T-cell (primary cell): ENCODE measurements at places on chromosomes 5 and 9.

GRCh38 chr9:90724880-90725279 lies 76.7 kb upstream of the SYK start:
- no peak for DNase-seq

DNA sequence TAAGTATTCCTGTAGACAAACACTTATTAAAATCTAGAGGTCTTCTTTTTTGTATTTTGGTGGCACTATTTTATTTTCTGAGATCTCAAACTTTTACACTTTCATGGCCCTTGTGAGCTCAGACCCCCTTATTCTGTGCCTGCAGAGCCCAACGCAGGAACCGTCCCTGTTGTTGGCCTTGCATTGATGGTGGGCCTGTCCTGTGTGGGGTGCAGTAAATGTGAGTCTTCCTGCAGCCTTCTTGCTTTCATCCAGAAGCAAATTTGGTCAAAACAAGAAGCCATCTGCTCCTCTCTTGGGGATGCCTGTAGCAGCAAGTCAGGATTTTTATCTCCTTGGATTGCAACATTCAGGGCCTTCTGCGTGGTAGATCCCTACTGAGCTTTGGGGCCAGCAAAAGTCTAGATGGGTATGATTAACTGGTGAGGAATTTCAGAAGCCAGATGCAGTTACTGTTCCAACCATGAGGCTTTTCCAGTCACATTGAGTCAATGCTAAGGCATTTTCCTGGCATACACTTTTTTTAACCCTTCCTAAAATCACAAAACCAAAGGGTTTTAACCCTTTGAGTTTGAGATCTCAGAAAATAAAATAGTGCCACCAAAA lies 31.7 kb downstream of the BASP1 start:
- no peak for DNase-seq

GRCh38 chr5:28780083-28780692 lies 1741.8 kb upstream of the CDH9 start:
- DNase-seq: no peak

DNA sequence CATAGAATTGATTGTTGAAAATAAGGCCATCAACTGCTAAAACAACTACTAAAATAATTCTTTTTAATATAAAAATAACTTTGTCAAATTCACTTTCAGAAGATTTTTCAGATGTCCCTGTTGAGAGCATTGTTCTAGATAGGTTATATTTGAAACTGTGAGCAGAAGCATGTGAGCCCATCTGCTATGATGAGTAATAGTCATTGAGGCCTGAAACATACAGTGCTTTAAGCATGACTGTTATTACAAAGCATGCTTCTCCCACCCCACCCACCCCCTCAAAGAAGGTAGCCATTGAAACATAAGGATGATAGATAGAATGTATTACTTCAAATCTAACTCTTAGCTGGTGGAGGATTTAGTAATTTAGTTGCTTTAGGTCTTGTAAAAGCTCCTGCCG lies 86.0 kb downstream of the UHRF2 start:
- no peak for DNase-seq

GRCh38 chr5:175479125-175479881 lies 943 bp downstream of the SFXN1 start:
- DNase-seq: no peak

DNA sequence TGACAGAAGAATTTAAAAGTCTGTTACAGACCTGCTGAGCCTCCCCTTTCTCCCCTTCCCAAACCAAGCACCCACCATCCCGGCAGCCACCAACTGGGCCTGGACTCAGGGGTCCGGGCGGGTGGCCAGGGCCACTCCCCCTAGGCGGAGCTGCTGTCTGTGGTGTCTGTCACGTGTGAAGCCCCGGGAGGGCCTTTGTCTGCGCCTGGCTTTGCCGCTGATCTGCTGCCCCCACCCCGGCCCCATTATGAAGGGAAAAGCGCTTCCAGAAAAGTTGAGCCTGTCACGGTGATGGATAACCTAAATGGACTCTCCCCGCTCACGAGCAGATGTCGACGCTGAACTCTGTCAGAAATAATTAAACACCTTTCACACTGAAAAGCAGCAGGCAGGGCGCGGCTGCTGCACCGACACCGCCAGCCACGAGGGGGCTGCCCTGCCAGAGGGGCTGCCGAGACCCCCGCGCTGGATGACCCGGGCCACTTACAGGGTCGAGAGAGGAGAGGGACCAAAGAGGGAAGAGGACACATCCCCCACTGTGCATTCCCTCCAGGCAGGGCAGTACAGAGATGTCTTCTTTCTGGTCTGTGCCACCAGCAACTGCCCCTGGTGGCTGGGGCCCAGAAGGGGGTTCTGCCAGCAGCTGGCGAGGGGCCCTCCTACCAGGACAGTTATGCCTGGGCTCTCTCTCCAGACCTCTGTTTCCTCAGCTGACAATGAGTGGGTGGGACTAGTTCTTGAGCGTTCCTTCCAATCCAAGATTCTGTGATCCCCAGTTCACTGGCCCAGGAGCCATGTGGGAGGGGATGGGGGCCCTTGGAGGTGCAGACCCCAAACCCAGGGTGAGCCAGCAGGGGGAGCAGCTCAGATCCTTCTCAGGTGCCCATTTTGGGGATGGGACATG lies 36.0 kb upstream of the BARHL1 start:
- no peak for DNase-seq

DNA sequence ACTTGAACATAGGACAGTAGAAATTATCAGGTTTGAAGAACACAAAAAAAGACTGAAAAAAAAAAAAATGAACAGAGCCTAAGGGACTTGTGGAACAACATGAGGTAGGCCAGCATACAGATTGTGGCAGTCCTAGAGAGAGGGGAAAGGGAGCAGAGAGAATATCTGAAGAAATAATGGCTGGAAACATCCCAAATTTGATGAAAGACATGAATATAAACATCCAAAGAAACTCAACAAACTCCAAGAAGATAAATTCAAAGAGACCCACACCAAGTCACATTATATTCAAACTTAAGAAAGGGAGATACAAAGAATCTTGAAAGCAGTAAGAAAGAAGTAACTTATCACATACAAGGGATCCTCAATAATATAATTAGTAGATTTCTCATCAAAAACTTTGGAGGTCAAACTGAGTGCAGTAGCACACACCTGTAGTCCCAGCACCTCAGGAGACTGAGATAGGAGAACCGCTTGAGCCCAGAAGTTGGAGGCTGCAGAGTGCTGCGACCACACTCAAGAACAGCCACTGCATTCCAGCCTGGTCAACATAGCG lies 9.1 kb downstream of the PLAA start:
- no peak for DNase-seq

DNA sequence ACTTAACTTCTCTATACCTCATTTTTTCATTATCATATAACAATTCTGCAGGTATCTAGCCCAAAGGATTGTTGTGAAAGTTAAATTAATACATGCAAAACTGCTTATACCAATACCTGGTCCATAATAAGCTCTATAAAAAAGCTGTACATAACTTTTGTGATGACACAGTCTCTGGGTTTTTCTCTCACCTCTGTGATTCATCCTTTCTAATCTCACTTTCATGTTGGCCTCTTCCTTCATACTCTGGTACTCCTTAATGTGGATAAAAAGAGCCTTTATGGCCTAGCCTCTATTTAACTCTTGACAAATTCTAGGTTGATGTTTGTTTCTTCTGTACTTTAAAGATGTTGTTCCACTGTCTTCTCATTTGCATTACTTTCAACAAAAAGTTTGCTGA lies 162.9 kb upstream of the ACOT12 start:
- no peak for DNase-seq

DNA sequence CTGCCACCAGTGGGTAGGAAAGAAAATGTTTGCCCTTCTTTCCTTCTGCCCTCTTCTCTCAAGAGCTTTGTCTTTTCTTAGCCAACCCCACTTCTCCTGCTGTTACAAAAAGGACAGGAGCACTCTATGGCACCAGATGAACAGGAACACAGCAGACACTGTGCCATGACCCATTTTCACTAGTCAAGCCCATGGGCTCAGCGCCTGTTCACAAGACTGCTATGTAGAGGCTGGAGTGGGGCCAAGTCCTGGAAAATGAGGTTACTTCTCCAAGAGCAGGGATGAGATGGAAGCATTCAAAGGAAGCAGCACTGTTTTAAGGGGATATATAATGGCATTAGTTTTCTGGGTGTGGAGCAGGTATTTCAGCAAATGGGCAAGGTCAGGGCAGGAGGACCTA lies 46.8 kb upstream of the GRAMD2B start:
- DNase-seq: no peak

- DNase-seq: peak; percentile 67
Observed at GRCh38 chr9:128361986-128362646, 9.1 kb upstream of the URM1 start.

DNA sequence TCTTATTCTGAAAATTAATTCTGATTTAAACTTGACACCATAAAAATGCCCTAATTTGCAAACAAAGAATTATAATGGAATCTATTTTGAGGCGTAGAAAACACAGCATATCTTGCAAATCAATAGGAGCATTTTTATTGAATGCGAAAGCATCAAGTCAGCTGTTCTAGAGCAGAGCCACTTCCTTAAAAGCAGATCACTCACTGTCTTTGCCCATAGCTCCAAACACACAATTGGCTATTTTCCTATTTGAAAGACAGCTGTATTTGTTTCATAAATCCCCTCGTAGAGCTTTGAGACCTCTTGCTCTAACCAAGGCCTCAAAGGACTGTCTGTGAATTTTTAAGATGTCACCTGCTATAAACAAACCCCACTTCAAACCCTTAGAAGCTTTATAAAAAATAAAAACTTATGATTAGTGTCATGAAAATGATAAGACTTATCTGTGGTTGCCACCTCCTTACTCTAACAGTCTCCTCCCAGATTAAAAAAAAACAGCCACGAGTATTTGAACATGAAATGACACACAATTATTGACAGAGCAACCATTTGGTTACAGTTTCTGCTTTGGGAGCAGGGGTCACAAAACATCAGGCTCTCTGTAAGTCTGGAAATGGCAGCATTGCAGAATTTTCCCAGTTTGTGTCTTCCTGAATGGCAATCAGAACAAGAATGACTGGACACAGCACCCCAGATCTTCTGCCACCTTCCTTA lies 75.6 kb upstream of the RASEF start:
- DNase-seq: no peak

DNA sequence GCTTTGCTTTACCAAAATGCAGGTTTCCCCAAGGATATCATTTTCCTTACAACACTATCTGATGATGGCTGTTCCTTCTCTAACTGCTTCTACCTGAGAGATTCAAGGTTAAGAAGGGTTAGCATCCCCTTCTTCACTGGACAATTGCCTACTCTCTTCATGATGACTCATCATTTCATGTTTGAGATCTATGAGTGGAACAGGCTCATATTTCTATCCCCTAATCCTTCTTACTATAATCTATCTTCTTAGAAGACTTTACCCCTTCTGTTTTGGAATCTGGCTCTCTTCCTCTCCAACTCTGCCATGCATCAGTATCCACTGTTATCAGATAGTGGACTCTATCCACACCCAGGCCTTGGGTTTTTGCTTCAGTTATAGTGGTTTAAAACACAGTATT lies 54.3 kb downstream of the NR3C1 start:
- no peak for DNase-seq

- DNase-seq: no peak
Observed at GRCh38 chr9:77598524-77598923, 49.6 kb downstream of the GNA14 start.

GRCh38 chr9:6937209-6937608 lies 179.4 kb downstream of the KDM4C start:
- no peak for DNase-seq

DNA sequence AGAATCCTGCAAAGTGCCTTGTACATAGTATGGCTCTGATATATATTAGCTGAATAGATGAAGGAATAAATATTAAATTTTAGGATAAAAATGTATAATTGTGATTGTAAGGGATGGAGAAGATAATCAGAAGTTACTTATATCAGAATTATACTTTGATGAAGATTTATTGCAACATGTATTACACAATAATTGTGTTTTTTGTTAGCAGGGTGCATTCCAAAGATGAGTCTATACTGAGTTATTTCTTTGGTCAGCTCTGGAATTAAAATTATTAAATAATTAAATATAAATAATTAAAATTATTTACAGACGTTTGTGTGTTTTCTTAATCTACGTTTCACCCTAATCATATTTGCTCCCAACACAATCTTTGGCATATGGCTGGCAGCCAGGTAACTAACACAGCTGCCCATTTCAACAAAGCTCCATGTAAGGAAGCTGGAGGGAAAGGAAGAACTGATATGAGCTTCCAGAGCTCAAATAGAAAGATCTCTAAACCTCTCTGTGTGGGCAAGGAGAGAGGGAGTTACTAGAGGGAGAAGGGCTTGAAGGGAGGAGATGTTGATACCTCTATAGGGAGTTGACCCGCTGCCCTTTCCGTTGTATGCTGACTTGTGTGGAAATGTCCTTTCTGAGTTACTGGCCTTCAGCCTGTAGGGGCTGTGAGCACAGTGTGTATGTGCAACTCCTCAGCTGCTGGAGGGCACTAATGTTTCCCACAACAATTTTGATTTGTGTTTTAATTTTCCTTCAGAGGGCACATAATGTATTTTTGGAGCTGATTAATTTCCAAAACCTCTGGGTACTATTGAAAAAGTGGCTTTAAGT lies 403.4 kb downstream of the MAN2A1 start:
- DNase-seq: no peak

DNA sequence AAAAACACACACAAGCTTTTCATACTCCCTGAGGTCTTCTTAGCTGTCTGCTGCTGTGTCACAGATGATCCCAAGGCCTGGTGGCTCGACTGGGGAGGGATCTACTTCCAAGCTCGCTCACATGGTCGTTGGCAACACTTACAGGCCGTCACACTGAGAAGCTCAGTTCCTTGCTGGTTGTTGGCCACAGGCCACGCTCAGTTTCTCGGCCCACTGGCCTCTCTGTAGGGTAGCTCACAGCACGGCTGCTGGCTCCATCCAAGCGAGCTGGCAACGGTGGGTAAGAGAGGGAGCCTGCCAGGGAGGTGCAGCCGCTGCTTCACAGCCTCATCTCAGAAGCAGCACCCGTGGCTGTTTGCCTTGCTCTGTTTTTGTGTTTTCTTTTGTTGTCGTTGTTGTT lies 43.8 kb upstream of the GFPT2 start:
- DNase-seq: no peak

DNA sequence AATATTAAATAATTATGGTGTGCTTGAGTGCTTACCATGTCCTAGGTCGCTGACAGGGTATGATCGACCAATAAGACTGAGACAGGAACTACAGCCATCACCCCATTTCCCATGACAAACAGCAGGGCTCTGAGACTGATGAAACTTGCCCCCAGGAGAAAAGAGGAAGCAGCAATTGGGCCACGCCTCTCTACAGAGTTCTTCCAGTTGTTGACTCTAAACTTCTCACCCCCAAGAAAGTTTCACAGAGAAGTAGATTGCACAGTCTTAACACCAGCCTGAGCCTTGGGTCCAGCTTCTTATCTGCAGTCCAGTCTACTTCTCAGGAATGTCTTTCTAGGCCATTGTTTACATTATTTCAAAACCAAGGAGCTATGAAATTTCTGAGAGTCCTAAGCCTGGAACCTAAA lies 182.2 kb upstream of the ANKRD55 start:
- DNase-seq: no peak

DNA sequence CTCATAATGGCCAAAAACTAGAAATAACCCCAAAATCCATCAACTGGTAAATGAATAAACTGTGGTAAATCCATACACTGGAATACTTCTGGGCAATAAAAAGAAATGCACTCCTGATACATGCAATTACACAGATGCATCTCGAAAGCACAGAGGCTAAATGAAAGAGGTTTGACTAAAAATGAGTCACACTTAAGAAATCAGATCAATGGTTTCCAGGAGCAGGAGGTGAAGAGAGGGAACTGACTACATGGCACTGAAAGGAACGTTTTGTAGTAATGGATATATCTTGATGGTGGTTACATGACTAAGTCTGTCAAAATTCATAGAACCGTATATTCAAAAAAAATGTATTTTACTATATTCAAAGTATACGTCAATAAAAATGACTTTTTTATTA lies 42.4 kb downstream of the STRBP start:
- no peak for DNase-seq
